ENCODE measurements at places on chromosomes 3 and 15.

DNA sequence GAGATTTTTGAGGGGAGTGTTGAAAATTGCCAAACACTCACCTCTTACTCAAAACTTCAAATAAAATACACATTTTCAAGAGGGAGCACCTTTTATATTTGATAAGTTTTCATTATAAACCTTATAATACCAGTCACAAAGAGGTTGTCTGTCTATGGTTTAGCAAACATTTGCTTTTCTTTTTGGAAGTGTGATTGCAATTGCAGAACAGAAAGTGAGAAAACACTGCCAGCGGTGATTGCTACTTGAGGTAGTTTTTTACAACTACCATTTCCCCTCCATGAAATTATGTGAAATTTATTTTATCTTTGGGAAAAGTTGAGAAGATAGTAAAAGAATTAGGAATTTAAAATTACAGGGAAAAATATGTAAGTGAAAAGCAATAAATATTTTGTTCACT lies 20.1 kb downstream of the DIPK2A start:
- no peak for DNase-seq

GRCh38 chr15:37219211-37219701 lies 118.9 kb upstream of the MEIS2 start:
- DNase-seq, result peak; percentile 38

GRCh38 chr3:23665741-23666140 lies 140.0 kb upstream of the UBE2E1 start:
- DNase-seq, result no peak

- no peak for DNase-seq
Observed at GRCh38 chr15:100464256-100464655, 64.5 kb downstream of the CERS3 start.

- no peak for DNase-seq
Observed at GRCh38 chr15:44148580-44148979, 46.5 kb downstream of the FRMD5 start.

All from NCI-H82 (cell line).